Skin of body (tissue), 3 donors: ENCODE measurements at places on chromosomes 1 and 21. TPM values are rescaled to one million over a fixed set of nuclear protein-coding genes. Genes with fewer than 3 reads are reported as not detected.

VTCN1 gene
- 6.5 TPM for total RNA-seq

MYOCOS gene
- not detected for total RNA-seq

PDE9A gene
- total RNA-seq = 3.4 TPM

AP4B1 gene
- total RNA-seq = 25.3 TPM

PTCH2 gene
- total RNA-seq = 7.2 TPM

OR14K1 gene
- total RNA-seq = not detected

COL24A1 gene
- 5.6 TPM for total RNA-seq

SMCP gene
- not detected for total RNA-seq

PFKFB2 gene
- 9.4 TPM for total RNA-seq

CAMSAP2 gene
- 36.9 TPM for total RNA-seq

KRTAP26-1 gene
- 3.6 TPM for total RNA-seq

HSPA6 gene
- 8.2 TPM for total RNA-seq

ADCY10 gene
- 0.20 TPM for total RNA-seq

FABP3 gene
- total RNA-seq = 36.1 TPM

CYYR1 gene
- 10.9 TPM for total RNA-seq

DIO1 gene
- not detected for total RNA-seq

TMEM81 gene
- total RNA-seq = 0.79 TPM

PDXK gene
- total RNA-seq = 38.8 TPM

DCAF8 gene
- total RNA-seq = 94.4 TPM

CR1L gene
- total RNA-seq = 1.6 TPM

TNFRSF9 gene
- 0.20 TPM for total RNA-seq

OR2G6 gene
- total RNA-seq = not detected

MTARC2 gene
- total RNA-seq = 8.2 TPM

PROK1 gene
- total RNA-seq = not detected

S100A5 gene
- total RNA-seq = not detected

S100B gene
- total RNA-seq = 22.7 TPM

S100A2 gene
- 71.6 TPM for total RNA-seq

PLPPR4 gene
- total RNA-seq = 3.9 TPM

DMRTA2 gene
- not detected for total RNA-seq

UBIAD1 gene
- 8.7 TPM for total RNA-seq

TNFRSF25 gene
- total RNA-seq = 11.6 TPM

YOD1 gene
- 27.8 TPM for total RNA-seq

FAM3B gene
- 0.20 TPM for total RNA-seq

TMIGD3 gene
- total RNA-seq = 0.30 TPM

CYP4B1 gene
- 7.4 TPM for total RNA-seq

GPR52 gene
- 3.6 TPM for total RNA-seq

UBASH3A gene
- 0.20 TPM for total RNA-seq

SYPL2 gene
- total RNA-seq = 5.7 TPM

TNFRSF14 gene
- 18.1 TPM for total RNA-seq

GLIS1 gene
- 0.69 TPM for total RNA-seq

ARHGAP30 gene
- total RNA-seq = 7.9 TPM

SGIP1 gene
- total RNA-seq = 1.9 TPM

C1orf74 gene
- total RNA-seq = 5.9 TPM

ZBTB8OS gene
- total RNA-seq = 20.3 TPM

ATAD3B gene
- total RNA-seq = 16.7 TPM
